Stimulated activated CD4-positive, alpha-beta T cell treated with anti-CD3 and anti-CD28 coated beads, Interleukin-12 subunit alpha, Interleukin-12 subunit beta, amount 100 ng/mL, for 4 hours (primary cell): ENCODE measurements at places on chromosomes 7 and 10.

GRCh38 chr7:84336303-84336702 lies 141.7 kb upstream of the SEMA3A start:
- no peak for DNase-seq

DNA sequence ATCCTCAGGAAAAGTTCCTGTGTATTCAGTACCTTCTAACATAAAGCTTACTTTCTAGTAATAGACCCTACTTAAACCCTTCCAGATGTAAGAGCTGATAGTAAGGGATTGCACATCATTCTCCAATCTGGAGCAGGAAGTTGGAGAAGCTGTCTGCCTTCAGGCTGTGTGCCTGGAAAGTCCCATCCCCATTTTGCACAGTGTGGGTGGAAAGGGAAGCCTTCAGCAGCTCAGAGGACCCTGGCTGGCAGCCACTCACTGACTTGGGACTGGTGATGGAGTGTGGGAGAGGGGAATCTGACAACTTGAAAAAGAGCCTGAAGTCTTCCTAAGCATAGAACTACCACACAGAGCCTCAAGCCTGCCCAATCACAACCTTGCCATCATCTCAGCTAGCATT lies 164.1 kb upstream of the ADO start:
- DNase-seq: no peak

GRCh38 chr10:117775526-117775925 lies 233.0 kb downstream of the EMX2 start:
- DNase-seq: no peak

- no peak for DNase-seq
These were observed 46.3 kb upstream of the PIK3CG start for GRCh38 chr7:106818736-106819135.

DNA sequence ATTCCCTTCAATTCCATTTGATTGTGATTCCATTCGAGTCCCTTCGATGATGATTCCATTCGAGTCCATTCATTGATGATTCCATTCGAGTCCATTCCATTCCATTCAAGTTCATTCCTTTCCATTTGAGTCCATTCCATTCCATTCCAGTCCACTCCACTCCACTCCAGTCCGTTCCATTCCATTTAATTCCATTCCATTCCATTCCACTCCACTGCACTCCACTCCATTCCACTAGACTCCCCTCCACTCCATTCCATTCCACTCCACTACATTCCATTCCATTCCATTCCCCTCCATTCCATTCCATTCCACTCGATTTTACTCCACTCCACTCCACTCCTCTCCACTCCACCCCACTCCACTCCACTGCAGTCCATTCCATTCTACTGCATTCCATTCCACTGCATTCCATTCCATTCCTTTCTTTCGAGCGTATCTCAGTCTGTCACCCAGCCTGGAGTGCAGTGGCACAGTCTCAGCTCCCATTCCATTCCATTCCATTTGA lies 115.7 kb downstream of the ZNF92 start:
- no peak for DNase-seq
